Pulmonary artery endothelial cell (primary cell): ENCODE measurements at places on chromosomes 12 and 14. TPM values are rescaled to one million over a fixed set of nuclear protein-coding genes. Genes with fewer than 3 reads are reported as not detected.

The NXPH4 gene
- total RNA-seq, result 0.13 and 0.28 TPM in 2 replicates

The RGS6 gene
- total RNA-seq, result not detected in 2 replicates

The PPP2R5C gene
- total RNA-seq, result 81.4 and 81.5 TPM in 2 replicates

The RDH16 gene
- under 0.01 and 0.11 TPM in 2 replicates for total RNA-seq

The SLC5A8 gene
- not detected in 2 replicates for total RNA-seq

The TTC6 gene
- under 0.01 TPM in 1 of 2 replicates, not detected in the other for total RNA-seq

The SPIC gene
- not detected in 2 replicates for total RNA-seq

DNA sequence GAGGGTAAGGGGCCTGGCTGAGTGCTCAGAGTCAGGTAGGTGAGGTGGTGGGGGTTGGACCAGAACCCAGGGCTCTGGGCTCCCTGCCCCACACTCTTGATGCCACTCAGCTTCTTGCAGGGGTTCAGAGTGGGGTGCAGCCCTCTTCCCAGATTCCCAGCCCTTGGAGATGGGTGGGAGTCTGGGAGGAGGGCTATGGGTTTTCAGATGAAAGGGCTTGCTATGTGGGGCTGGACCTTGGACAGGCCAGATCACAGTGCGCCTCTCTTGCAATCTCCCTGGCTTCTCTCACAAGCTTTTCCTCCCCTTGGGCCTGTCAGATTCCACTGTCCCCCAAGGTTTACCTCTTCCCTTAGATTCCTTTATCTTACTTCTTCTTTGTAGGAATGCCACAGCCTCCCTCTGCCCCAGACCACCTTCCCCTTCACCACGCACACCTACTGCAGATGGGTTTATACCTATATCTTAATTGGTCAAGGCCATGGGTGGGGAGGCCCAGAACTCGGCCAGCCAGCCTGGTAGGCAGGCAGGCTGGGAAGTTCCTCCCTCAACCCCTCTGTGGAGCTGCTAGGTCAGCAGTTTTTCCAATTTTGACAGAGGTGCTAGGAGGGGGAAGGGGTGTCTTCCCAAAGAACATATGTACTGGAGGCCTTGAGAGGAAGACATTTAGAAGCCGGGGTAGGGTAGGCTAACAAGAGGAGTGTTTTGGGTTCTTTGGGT lies 1.4 kb downstream of the NYNRIN start:
- DNase-seq, result no peak

DNA sequence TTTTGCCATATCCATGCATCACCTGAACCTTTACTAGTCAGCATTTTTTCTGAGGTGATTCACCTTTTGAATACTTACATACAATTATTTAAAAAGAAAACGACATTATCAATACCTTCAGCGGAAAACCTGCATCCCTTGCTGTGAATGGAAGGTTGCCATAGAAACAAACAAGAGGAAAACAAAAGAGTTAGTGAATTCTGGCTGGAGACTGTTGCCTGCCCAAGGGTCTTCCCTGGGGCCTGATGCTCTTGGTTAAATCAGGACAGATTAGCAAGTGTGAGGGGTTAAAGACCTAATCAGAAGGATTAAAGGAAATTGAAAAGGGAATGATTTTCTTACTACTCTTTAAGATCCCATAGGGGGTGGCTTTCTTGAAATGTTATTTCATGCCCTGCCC lies 96.0 kb upstream of the WSCD2 start:
- DNase-seq, result no peak

DNA sequence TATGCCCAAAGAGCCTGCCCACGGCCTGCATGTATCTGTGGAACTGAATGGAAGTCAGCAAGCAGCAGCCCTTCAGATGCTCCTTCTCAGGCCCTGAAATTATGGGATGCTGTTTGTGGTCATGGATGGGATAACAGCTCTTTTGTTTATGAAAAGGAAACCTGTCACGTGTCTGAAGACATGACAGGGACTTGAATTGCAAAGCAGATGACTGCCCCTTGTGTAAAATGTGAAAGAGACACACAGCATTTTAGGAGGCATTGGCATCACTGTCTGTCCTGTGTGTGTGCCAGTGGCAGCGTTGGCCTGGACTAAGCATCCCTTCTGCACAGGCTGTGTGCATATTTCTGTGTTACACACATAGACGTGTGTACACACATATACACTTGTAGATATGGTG lies 192.1 kb downstream of the VRK1 start:
- no peak for DNase-seq

DNA sequence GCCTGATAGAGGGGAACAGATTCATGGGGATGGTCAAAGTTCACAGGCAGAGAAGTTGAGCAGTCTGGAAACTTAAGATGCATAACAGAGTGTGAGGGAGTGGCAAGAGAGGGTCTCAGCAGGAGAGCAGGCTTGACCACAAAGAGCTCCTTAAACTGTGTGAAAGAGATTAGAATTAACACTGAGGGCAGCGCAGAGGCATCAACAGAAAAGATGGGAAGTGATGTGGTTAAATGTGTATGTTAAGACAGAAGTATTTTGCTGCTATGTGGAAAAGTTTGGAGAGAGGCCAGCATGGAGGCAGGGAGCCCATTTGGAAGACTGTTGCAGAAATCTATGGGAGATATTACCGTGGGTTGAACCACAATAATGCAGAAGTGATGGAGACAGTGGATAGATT lies 122.7 kb upstream of the LMNTD1 start:
- no peak for DNase-seq

GRCh38 chr12:107092669-107093416 lies 506 bp downstream of the CRY1 start:
- no peak for DNase-seq

- DNase-seq, result no peak
Measured at GRCh38 chr12:110726028-110726427, 16.7 kb downstream of the PPP1CC start.

GRCh38 chr14:64253672-64254071 lies 40.5 kb downstream of the ESR2 start:
- peak; percentile 27 for DNase-seq

GRCh38 chr12:11171969-11172675 lies 1.1 kb downstream of the SMIM10L1 start:
- no peak for DNase-seq

DNA sequence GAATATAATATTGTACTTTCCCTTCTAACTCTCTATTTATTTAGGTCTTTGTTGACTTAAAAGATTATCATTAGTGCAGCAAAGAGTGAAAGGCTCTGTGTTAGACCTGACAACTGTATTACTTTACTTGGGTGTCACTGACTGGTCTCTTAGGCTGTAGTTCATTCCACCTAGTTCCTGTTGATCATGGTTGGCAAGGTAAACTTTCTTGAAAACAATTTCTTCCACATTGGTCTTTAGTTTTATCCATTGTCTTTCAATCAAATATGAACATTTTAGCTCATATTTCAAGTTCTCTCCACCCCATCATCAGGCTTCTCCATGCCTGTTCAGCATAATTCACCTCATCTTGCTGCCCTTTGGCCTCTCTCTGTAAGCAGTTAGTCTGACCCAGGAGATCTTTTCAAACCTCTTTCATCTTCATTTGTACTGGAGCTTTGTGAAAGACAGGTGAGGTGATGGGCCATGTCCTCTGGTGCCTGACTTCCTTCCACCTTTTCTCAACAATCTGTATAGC lies 32.1 kb upstream of the PPM1H start:
- DNase-seq, result no peak

DNA sequence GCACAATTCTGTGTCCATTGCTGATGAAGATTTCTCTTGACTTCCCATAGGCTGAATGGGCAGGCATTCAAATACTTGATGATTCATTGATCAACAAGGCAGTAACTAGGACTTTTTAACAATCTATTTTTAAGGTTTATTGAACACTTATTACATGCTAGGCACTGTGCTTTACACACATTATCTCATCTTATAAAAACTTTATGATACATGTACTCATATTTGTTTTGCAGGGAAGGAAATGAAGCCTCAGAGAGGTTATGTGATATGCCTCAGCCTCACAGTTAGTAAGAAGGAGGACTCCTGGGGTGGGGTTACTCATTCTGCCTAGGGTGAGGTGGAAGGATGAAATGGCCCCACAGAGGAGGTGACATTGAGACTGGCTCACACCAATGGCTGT lies 12.9 kb upstream of the EMP1 start:
- DNase-seq, result no peak

DNA sequence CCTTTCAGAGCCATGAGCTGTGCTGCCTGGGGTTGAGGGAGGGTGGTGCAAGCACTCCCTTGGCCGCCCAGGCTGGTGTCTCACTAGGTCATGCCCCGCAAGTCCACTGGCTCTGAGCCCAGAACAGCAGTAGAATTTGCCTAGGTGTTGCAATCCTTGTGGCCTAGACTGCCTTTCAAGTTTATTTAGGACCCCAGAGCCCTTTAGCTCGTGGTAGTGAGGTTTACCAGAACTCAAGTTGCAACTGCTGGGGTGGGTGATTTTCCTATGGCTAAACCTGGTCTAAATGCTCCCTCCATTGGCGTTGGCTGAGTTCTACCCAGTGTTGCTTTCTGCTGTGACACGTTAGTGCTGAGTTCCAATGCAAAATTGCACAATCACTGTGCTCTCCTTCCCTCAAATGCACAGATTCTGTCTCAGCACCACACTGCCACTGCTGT lies 287.2 kb downstream of the BCAT1 start:
- DNase-seq, result no peak

GRCh38 chr12:124449623-124450375 lies 117.6 kb downstream of the NCOR2 start:
- no peak for DNase-seq

GRCh38 chr12:38872561-38872960 lies 32.8 kb downstream of the CPNE8 start:
- DNase-seq, result no peak

DNA sequence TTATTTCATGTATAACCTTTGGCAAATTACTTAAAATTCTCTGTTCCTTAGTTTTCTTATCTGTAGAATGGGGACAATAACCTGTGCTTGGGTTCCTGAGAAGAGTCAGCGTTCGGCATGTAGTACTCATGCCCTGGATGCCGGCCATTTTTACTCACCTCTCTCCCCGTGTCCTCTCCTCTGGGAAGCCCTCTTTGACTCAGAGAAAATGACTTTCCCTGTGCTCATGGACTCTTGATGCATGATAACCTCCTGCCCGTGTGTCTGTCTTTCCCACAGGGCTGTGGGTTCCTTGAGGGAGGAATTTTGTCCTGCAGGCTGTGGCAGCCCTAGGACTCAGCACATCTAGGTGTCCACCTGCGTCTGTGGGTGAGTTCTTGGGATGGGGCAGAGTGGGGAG lies 5.8 kb upstream of the C1RL start:
- DNase-seq, result no peak

DNA sequence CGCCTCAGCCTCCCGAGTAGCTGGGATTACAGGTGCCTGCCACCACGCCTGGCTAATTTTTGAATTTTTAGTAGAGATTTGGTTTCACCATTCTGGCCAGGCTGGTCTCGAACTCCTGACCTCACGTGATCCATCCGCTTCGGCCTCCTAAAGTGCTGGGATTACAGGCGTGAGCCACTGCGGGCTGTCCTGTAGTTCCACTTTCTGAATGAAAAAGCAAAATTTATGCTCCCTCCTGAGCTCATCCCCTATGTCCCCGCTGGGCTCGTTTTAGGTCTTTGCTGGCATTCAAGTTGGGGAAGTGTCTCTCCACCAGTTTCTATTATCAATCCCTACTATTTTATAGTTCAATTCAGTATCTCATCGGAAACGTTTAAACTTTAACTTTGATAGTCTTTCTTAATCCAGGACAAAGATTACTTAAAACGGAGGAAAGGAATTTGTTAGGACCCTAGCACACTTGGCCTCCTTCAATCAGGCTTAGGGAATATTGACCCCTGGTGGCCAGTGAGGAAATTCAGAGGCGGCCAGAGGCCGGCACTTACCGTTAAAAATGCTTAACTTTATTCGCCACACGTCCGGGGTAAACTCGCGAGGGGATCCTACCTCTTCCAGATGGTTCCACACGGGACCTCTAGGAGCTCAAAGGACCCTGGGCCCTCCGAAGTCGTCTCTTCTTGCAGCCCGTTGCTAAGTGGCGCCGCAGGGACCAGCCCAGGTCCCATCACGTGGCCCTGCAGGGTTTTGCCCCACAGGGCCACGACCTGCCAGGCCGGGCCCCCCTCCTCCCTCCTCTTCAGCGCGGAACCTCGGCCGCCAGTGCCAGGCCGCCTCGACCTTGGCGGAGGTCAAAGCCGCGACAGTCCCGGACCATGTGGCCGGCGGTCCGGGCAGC lies 11.4 kb upstream of the DNAL1 start:
- peak; percentile 47 for DNase-seq

- DNase-seq, result no peak
Measured at GRCh38 chr14:64516969-64517368, 12.4 kb downstream of the ZBTB1 start.

- no peak for DNase-seq
Measured at GRCh38 chr14:72920008-72920407, 6.3 kb upstream of the DCAF4 start.

- no peak for DNase-seq
Measured at GRCh38 chr14:36852981-36853691, 191.5 kb downstream of the PAX9 start.

DNA sequence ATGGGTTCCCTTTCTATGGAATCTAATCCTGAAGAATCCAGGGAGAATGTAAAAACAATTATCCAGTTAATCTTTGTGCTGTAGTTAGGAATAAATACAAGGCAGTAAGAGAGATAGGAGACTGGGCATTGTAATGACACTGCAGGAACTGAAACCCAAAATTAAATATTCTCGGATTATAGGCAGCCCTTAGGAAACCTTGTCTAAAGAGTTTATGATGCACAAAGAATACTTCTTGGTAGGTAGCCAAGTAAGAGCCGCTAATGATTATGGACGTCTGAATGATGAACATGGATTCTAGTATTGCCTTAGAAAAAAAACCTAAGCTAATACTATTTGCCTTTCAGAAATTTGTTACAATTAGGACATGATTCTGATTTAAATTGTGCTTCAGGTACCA lies 165.4 kb upstream of the LRIG3 start:
- no peak for DNase-seq

GRCh38 chr12:53180931-53181645 lies 363 bp upstream of the CSAD start:
- peak; percentile 40 for DNase-seq

DNA sequence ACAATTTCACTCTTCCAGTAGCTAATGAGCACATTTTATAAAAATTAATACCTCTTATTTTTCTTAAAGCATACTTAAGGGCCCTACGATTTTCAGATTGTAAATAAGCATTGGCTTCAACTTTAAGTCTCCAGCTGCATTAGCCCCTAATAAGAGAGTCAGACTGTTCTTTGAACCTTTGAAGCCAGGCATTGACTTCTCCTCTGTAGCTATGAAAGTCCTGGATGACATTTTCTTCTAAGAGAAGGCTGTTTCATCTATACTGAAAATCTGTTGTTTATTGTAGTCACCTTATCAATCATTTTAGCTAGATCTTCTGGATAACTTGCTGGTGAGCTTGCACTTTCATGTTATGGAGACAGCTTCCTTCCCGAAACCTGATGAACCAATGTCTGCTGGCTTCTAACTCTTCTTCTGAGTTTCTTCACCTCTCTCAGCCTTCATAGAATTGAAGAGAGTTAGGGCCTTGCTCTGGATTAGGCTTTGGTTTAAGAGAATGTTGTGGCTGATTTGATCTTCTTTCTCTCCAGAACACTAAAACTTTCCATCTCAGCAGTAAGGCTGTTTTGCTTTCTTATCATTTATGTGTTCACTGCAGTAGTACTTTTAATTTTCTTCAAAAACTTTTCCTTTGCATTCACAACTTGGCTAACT lies 377.1 kb upstream of the RGS6 start:
- no peak for DNase-seq
